HCT116 (cell line): ENCODE measurements at places on chromosomes 5 and 9. TPM values are rescaled to one million over a fixed set of nuclear protein-coding genes. Genes with fewer than 3 reads are reported as not detected.

The BSPRY gene
- total RNA-seq, result 22.7 TPM

DNA sequence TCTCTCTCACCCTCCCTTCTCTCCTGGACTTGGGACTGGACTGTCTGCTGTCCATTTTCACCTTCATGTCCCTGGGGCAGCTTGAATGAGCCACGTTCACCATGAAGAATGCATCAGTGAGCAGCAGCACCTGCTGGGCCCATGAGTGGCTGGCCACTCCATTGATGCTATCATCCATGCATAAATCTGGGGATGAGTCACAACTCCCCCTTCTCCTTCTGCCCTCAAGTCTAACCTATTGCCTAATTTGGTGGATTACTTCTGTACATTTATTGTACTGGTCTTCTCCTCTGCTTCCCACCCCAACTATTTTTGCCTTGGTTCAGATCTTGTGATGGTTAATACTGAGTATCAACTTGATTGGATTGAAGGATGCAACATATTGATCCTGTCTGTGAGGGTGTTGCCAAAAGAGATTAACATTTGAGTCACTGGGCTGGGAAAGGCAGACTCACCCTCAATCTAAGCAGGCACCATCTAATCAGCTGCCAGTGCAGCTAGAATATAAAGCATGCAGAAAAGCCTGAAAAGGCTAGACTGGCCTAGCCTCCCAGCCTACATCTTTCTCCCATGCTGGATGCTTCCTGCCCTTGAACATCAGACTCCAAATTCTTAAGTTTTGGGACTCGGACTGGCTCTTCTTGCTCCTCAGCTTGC is 46.7 kb downstream of the GDNF start:
- DNase-seq, result no peak

DNA sequence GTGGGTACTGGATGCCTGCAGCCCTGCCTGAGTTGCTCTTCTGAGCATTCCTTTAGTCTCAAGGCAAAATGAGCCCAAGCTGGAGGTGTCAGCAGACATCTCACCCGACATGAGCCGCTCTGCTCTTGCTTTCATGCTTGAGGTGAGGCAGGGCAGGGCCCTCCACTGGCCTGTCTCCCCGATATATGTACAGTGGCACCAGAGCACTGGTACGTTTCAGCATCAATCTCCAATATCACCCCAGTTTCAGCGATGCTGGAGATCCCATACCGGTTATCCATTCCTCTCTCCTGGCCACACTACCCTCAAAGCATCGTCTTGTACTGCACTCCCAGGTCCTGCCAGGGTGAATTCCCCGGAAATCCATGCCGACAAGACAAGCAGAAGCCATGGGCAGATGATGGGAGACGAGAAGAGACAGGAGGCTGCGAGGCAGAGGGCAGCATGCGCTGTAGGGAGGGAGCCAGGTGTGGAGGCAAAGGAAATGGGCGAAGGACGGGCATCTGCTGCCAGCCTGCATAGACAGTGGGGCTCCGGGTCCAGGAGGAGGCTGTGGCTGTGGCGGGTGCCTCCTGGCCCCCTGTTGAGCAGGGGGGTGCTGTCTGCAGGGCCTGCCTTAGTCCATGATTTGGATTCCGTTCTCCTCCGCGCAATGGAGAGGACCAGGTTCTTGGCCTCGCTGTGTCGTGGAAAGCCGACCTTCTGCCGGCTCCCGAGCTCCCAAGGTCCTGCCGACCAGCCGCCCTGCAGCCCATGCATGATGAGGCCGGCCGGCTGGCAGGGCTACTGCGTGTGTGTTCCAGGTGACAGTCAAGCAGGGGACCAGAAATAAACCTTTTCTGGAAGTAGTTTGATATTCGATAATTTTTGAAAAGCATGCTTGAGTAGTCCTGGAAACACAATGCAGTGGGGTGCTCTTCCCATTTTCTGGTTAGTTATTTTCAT is 152.2 kb upstream of the IRX2 start:
- no peak for DNase-seq

DNA sequence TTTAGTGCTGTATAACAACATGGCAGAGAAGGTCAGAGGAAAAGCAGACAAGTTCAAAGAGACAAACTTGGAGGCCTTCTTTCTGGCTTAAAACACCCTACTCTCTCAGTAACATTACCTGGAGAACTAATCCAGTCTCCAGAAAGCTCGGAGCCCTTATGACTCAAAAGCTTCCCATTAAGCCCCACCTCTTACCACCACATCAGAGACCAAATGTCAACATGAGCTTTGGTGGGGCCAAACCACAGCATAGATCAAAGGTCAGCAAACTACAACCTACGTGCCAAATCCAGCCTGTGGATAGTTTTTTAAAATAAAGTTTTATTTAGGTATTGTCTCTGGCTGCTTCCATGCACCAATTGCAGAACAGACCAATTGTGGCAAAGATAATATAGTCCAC is 589.9 kb downstream of the DNAH5 start:
- no peak for DNase-seq

The TNFSF15 gene
- total RNA-seq, result not detected

The EDIL3 gene
- 0.32 TPM for total RNA-seq

DNA sequence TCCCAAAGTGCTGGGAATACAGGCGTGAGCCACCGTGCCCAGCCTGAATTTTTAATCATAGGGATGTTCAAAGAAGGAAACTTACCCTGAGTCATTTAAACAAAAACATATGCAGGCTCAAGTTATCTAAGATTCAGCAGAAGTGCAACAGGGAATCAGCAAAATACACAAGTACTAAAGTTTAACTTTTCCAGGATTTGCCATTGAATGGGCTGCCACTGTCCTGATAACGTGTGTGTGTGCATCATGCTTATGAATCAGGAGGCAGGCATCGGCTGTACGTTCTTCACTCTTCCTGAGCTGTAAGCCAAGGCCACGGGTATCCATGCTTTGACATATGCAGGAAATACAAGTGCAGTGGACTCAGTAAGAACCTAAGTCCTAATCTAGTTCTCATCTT is 48.8 kb upstream of the FST start:
- no peak for DNase-seq

DNA sequence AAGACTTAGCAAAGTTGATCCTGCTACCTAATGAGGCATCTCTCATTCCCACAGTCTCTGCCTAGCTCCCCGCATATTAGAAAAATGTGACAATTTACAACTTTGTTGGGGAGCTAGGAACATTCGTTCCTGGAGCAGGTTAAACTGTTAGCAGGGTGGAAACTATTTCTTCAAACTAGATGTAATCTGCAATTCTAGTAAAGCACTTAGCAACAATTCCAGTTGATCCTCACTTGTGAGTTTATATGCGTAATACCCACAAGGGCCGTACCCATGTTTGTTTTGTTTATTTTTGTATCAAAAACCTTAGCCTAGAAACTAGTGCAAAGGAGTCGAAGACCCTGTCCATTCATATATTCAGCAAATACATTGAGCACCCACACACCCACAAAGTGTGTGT is 175.8 kb upstream of the DMAC1 start:
- no peak for DNase-seq

- no peak for DNase-seq
Measured at GRCh38 chr5:82074950-82075349, 103.1 kb downstream of the ATG10 start.

The FREM1 gene
- 0.12 TPM for total RNA-seq

The ADRA1B gene
- not detected for total RNA-seq

DNA sequence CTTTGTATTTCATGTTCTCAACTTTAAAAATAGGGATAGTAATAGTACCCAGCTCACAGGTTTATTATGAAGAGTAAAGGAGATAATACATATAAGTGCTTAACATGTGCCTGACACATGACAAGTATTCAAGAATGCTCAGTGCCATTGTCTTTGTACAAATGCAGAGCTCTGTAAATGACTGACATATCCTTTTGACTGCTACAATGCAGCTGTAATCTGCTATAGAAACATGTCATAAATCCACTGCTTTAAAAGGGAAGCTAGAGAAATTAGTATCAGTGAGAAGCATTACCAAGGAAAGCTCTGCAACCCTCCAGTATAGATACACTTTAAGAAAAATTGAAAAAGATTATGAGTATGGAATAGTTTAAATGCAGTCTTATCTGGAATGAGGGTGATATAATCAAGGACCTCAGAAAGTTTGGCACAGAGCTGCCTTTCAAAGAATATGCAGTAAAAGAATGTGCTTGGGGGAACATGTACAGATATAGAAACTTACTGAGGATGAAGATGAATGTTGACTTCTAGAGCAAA is 17.9 kb downstream of the ERAP1 start:
- no peak for DNase-seq

- DNase-seq, result no peak
Measured at GRCh38 chr9:28624771-28625170, 1051.5 kb upstream of the C9orf72 start.

GRCh38 chr5:73617510-73618279 is 8.3 kb upstream of the ARHGEF28 start:
- DNase-seq, result no peak

- DNase-seq, result no peak
Measured at GRCh38 chr5:34740389-34740806, 84.3 kb downstream of the RAI14 start.

The CEP78 gene
- 48.1 TPM for total RNA-seq

The DMRT3 gene
- total RNA-seq, result not detected

The FGF10 gene
- not detected for total RNA-seq
